T follicular helper cell (primary cell): ENCODE measurements at places on chromosomes 2 and 18.

DNA sequence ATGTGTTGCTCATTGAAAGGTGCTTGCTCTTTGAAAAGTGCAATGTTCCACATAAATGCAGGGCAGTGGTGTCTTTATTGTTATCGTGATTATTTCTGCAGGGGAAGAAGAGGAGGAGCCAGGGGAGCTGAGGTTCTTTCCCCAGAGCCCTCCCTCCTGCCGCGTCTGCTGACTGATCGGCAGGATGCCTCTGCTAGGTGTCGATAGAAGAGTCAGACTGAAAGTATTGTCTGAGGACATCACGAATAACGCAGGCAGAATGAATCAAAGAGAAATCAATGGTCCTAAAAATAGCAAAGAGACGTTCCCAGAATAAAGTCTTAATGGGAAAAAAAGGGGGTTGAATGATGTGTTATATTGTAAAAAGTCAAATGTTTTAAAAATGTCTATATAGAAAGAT lies 47.4 kb upstream of the SIX3 start:
- DNase-seq = no peak

DNA sequence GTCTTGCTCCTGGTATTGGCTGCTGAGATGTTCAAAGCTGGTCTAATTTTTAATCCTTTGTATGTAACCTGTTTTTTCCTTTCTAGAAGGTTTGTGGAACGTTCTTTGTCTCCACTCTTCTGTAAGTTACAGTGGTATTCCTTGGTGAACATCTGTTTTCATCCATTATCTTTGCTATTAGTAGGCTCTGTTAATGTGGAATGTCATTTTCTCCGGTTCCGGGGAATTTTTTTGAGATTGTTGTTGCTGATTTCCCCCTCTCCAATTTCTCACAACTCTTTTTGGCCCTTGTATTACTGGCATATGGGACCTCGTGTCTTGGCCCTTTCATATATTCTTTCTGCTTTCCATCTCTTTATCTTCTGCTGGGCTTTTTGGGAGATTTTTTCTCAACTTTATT lies 63.4 kb downstream of the LCLAT1 start:
- DNase-seq = no peak

DNA sequence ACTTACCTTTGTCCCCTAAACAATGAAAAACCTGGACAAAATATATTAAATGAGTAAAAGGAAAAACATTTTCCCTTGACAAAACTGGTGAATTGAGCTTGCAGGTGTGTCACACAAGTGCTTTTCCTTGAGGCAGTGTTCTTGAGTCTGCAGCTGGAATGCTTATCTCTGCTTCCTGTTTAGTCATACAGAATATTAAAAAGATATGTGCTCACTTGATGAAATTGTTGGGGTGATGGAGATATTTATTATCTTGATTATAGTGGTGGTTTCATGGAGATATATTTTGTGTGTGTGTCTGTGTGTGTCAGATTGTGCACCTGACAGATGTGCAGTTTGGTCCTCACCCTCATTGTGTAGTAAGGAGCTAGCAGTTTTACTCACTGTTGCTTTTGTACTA lies 3.3 kb downstream of the TAF1B start:
- DNase-seq = no peak

DNA sequence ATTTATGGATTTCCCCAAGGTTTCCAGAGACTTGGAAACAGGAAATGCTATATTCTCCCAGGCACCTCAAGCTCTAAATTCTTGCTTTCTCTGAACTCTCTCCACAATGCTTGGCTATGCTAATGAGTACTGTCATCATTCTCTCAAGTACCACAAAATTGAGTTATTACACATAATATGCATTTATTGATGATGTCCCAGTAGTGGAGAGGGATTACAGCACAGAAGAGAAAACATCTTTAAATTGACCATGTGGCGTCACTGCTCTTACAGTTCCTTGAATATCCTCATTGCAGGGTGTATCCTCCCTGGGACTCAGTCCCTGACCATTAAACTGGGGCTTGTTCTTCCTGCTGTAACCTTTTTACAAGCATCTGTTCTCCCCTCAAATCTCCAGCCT lies 681.1 kb upstream of the FANCL start:
- no peak for DNase-seq
